Left lung (tissue), 14 donors: ENCODE measurements at places on chromosomes 2 and 18. TPM values are rescaled to one million over a fixed set of nuclear protein-coding genes. Genes with fewer than 3 reads are reported as not detected.

The CTAGE1 gene
- not detected for polyA plus RNA-seq

The KLHL14 gene
- polyA plus RNA-seq: 1.1 TPM

The SCN1A gene
- 1.2 TPM for polyA plus RNA-seq

GRCh38 chr18:58732471-58732870 is 61.2 kb downstream of the MALT1 start:
- no peak for DNase-seq
- H3K27ac ChIP-seq: no peak overlapping the region
- peaks cover 50% of the 10 kb centered on the region for H3K36me3 ChIP-seq
- no peaks in the 10 kb centered on the region for H3K4me1 ChIP-seq
- no peaks in the 10 kb centered on the region for H3K27me3 ChIP-seq

DNA sequence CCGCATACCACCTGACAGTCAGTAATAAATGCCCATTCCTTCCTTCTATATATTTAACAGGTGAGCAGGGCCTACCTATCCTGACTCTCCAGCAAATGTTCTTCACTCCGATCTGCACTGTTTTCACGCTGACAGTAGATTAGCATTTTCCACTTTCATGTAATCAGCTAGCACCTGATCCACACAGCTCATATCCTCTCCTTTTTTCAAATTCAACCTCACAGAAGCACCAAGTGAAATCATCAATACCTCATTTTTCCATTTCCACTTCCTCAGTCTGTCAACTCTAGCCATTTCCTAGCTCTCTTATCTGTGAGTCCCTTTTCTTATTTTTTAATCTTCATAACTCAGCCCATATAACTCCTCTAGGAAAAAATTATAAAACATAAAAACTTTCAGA is 402.8 kb downstream of the ZEB2 start:
- H3K36me3 ChIP-seq: no peaks in the 10 kb centered on the region
- no peak overlapping the region for H3K27ac ChIP-seq
- DNase-seq: no peak
- H3K4me3 ChIP-seq: no peak overlapping the region
- H3K27me3 ChIP-seq: no peaks in the 10 kb centered on the region

- DNase-seq: no peak
- no peak overlapping the region for H3K4me3 ChIP-seq
- H3K4me1 ChIP-seq: no peaks in the 10 kb centered on the region
- H3K36me3 ChIP-seq: no peaks in the 10 kb centered on the region
Observed at GRCh38 chr2:138703242-138703641, 76.9 kb downstream of the NXPH2 start.

DNA sequence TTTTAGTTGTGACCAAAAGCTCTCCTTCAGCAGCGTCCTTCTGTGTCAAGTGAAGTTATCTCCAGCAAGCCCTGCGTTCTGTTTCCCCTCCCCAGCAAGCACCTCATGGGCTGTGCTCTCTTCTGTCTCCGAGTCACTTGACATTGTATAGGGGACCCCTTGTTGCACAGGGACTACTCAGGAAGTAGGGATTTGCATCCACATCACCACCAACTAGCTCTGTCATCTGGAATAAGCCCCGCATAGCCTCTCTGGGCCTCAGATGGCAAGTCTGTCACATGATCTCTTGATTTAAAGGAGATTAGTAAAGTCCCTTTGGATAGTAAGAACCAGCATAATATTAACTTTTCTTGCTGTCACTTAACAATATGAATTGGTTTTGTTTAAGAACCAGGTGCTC is 32.0 kb upstream of the STPG4 start:
- no peak overlapping the region for H3K27ac ChIP-seq
- H3K4me1 ChIP-seq: peaks cover 22% of the 10 kb centered on the region
- H3K36me3 ChIP-seq: no peaks in the 10 kb centered on the region
- H3K27me3 ChIP-seq: no peaks in the 10 kb centered on the region
- no peak for DNase-seq
- H3K4me3 ChIP-seq: no peak overlapping the region

GRCh38 chr2:152098496-152099366 is at the start of gene CACNB4:
Gene CACNB4 (minus strand): TSS chr2:152099044.
- H3K27me3 ChIP-seq: peaks cover 16% of the 10 kb centered on the region
- H3K27ac ChIP-seq: peak within 1 kb of the TSS; percentile 7
- H3K36me3 ChIP-seq: no peaks in the 10 kb centered on the region
- no peaks in the 10 kb centered on the region for H3K4me1 ChIP-seq
- DNase-seq: peak; percentile 19
